ENCODE measurements at places on chromosomes 5 and 9.
A peak's percentile ranks its signal among the peaks of the same experiment; 100 is the strongest.

DNA sequence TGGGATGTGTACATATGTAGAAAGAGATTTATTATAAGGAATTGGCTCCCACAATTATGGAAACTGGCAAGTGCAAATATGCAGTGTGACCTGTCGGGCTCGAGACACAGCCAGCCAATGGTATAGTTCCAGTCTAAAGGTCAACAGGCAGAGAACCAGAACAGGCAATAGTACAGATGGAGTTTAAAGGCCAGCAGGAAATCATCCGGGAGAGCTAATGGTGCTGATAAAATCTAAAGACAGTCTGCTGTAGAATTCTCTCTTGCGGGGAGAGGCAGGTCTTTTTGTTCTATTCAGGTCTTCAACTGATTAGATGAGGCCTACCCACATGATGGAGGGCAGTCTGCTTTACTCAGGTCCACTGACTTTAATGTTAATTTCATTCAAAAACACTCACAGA lies 21.8 kb downstream of the ANKRD31 start:
- DNase-seq, result no peak

GRCh38 chr5:137078171-137078665 lies 420.9 kb downstream of the SPOCK1 start:
- DNase-seq, result no peak

GRCh38 chr5:115324021-115324420 lies 27.6 kb upstream of the CCDC112 start:
- no peak for DNase-seq

DNA sequence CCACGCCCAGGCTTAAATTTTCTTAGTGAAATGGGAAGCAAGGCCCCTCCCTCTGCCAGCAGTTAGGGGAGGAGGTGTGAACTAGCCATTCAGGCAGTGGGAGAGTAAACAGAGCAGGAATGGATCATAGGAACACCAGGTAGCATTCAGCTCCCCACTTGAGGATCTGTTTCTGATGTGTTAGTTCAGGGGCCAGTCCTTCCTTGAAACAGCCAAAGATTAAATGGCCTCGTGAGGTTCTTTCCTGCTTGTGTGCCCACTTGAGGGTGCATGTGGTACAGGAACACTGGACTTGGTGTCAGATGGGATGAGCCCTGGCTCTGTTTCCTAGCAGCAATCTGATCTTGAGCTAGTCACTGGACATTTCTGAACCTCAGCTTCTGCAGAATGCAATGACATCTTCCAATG lies 21.2 kb downstream of the FAXDC2 start:
- no peak for DNase-seq

DNA sequence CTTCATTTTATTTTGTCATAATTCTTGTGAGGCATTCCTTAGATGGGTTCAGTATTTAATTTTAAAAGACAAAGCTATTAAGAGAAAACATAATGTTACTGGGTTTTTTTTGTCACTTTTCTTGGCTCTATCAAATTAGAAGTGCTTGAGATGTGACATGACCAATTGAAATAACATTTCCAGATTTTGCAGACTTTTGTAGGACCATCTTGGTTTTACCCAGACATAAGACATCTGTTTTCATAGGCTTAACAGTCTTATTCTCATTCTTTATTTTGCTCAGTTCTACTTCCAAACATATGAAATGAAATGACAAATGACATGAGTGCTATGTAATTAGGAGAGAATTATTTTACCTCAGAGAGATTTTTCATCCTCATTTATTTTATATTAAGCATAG lies 19.6 kb downstream of the GPR21 start:
- DNase-seq, result no peak

DNA sequence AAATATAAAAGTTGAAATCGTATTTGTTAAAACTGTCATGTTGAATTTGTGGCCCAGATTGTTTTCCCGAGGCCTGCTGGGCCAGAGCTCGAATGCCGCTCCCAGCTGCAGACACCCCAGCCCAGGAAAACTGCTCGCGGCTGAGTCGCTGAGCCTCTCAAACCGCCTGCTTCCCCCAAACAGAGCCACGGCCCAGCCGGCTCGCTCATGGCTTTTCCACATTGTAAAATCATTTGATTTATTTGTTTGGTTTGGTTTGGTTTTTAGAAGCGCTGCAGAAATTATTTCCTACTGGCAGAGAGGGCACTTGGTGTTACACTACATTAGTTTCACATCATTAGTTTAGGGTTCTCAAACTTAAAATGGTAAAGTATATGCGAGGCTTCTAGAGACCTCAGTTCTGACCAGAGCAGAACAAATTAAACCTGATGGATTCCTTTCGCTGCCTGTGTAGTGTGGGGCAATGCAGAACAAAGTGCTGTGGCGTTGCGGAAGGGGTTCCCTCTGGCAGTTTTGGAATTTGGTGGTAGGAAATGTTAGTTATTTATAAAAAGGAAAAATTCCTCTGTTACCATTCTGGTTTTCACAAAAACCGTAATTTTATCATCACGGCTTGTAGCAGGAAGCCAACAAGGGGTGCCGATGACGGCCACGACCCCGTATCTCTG lies 156.5 kb upstream of the PITX1 start:
- DNase-seq, result no peak

- DNase-seq, result no peak
These were observed 25.2 kb upstream of the OLFM1 start for GRCh38 chr9:135062254-135062653.

GRCh38 chr5:77774981-77775789 lies 954 bp downstream of the TBCA start:
- DNase-seq, result no peak

DNA sequence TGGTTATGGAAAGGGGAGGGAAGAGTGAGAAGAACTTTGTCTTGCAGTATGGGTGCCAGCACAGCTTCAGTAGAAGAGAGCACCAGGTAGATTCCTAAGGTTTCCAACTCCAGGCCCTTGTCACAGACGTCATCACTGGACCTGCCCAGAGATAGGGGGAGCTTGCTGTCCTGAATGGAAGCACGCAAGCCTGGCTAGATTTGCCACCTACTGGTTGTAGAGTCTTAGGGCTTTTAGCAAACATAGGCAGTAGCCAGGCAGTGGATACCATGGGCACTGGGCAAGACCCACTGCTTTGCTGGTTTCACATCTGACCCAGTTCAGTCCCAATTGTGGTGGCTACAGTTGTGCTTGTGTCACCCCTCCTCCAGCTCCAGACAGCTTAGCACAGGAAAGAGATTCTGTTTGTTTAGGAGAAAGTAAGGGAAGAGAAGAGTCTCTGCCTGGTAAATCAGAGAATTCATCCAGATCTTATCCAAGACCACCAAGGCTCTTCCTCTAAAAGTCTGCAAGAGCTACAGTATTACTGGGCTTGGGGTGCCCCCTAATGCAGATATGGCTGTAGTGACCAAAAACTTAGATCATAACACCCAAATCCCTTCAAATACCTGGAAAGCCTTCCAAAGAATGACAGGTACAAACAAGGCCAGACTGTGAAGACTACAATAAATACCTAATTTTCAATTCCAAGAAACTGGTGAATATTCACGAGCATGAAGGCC lies 158.9 kb downstream of the HINT1 start:
- no peak for DNase-seq

- no peak for DNase-seq
These were observed 237.4 kb downstream of the NR2F1-AS1 start for GRCh38 chr5:93343570-93343969.

DNA sequence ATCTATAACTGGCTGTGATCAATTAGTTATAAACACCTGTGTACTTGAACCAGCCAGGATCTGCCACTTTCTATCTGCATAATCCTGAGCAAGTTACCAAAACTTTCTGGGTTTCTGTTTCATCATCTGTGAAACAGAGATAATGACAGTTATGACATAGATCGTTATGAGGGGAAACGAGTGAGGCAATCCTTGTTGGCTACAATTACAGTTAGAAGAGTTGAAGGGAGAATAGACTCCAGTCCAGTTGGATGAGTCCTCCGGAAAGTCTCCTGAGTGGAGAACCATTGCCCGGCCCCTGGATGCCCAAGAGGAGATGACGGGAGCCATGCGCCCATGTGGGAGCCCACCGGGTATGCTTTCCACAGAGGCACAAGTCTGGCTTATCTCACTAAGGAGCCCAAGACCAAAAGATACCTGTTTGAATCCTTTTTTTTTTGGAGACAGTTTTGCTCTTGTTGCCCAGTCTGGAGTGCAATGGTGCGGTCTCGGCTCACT lies 4.5 kb downstream of the PDE6A start:
- DNase-seq, result no peak

DNA sequence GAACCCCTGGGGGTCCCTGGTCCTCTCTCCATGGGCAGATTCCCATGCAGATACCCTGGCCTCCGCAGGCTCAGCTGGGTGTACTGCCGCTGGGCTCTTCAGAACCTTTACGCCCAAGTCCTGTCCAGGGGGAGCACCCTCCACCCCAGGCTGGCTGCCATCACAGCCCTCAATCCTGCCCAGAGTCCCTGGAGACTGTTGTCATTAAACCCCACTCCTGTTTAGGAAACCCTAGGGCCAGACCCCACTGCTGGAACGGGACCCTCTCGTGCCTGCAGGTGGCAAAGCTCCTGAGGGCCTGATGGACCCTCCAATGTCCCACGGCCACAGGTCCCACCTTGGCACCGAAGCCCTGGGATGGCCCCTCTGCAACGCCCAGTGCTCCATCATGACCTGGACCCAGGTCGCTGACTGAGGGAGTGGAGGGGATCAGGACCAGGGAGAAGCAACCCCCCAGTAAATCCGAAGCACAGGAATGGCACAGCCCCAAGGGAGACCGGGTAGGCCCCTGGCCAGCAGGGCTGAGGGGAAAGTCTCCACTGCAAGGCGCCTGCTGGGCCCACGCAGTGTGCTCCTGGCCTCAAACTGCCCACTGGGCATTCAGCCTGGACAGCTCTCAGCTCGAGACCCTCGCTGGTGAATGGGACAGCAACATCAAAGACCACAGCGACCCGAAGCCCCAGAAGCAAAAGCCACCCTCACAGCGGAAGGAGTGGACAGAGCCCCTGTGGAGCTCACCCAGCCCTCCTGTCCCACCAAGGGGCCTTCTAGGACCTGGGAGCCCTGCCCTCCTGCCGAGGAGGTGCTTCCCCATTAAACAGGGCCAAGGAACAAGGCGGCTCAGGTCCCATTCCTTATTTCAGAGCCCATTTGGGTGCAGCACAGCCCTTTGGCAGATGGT lies 8.3 kb downstream of the ZDHHC11B start:
- no peak for DNase-seq

- no peak for DNase-seq
These were observed 85.1 kb upstream of the LRRTM2 start for GRCh38 chr5:138960145-138960692.

DNA sequence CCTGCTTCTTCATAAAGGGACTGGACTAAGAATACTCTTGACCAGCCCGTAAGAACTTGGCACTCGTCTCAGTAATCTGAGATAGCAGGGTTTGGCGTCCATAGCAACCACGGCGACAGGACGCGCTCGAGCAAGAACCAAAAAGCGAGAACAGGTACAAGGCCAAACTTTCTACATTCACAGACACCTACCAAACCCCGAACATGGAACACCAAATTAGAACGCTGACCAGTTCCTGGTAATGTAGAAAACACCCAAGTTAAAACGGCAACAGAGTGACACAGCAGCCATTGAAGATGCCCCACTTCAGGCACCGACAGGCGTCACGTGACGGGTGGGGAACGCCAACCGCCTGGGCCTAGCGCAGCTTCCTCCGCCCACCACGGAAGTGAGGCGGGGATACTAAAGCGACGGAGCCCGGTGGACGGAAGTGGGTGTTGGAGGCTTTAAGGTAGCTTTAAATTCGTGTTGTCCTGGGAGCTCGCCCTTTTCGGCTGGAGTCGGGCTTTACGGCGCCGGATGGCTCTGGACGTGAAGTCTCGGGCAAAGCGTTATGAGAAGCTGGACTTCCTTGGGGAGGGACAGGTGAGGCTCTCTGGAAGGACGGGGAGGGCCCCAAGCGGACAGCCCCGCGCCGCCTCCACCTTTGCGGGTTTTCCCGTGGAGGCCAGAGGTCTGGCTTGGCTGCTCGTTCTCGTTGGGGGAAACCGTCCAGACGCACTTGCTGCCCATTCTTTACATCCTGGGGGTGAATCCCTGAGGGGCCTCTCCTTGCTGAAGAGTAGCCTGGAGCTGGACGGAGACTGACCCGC lies at the start of gene CDK7:
CDK7 (plus strand) TSS at position 430 of the 812 bp plus-strand sequence; CDS start at position 520, 90 bp downstream.
- peak; percentile 87 for DNase-seq

DNA sequence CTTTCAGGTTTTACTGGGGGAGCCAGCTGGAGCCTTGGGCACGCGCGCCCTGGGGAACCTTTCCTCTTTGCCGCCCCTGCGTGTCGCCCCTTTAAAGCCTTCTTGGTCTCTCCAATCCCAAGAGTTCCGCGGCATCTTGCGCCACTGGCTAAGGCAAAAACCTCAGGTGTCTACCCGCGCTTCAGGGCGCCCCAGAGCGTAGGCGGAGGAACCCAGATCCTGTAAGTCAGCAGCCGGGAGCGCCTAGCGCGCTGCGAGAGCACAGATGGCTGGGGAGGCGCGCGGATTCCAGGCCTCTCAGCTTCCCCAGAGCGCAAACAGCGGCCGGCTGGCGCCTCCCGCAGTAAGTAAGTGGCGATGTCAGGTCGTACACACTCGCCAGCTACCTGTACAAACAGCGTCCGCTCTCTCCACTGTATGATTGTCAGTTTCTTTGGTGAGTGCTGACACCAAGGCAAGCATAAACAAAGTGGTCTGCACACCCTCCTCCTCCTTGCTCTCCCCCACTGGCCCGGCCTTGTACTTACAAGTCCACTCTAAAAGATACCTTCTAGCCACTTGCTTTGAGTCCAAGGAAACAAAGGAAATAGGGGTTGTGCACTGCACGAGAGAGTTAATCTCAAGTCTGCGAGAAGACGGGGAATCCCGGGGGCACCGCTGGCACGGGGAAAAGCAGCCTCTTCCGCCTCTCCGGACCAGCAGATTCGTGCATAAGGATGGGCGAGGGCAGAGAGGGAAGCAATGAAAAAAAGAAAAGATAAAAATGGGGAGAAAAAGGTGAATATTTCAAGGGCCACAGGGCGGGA lies 2.9 kb downstream of the HTR1A start:
- DNase-seq, result no peak

GRCh38 chr9:134778156-134778555 lies 102.5 kb upstream of the FCN2 start:
- no peak for DNase-seq

DNA sequence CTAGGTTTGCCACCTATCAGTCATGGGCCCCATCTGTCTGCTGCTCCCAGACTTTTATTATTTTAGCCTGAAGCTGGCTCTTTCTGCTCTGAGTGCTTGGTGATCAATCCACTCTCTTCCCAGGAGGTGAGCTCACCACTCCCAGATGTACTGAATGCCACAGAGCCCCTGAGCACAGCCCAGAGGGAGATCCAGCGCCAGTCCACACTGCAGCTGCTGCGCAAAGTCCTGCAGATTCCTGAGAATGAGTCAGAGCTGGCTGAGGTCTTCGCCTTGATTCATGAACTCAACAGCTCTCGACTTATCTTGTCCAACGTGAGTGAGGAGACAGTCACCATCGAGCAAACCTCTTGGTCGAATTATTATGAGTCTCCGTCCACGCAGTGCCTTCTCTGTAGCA lies 36.0 kb downstream of the HMGXB3 start:
- DNase-seq, result no peak

- no peak for DNase-seq
These were observed 44.0 kb downstream of the FREM1 start for GRCh38 chr9:14866200-14866749.
